Left hindlimb (tissue), 1 donor: ENCODE measurements at places on chromosomes 2 and 18.

DNA sequence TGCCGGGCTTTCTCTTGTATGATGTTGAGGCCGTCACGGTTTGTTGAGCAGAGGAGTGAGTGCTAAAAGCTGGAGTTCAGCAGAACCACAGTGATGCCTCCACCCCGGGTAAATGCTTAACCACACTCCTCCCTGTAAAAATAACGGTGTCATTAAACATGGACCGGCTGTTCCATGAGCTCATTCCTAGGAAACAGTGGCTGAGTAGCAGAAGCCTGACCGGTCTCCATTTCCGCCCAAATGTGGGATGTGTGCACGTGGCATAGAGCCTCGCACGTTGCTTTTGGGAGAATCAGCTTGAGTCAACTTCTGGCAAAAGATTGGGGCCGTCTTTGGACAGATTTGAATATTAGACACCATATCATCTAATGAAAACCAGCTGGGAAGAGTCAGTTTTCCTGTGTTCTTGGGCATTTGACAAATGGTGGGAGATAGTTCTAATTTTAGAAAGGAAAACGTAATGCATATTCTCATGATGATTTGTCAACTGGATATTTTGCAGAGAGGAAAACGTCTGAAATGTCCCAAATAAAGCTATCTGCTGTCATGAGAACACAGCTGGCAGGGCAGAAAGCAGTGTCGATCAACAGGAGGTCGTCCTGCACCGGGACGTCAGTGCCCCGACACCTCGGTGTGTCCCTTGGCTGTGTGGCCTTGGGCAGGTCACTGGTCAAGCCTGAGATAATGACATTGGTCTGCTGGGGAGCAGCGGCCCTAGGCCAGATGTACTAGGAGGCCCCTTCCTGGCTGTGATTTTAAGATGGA is 42.4 kb downstream of the LRRFIP1 start:
- peak; percentile 90 for DNase-seq

GRCh38 chr2:45652090-45653031 is 886 bp downstream of the PRKCE start:
- DNase-seq: peak; percentile 67

DNA sequence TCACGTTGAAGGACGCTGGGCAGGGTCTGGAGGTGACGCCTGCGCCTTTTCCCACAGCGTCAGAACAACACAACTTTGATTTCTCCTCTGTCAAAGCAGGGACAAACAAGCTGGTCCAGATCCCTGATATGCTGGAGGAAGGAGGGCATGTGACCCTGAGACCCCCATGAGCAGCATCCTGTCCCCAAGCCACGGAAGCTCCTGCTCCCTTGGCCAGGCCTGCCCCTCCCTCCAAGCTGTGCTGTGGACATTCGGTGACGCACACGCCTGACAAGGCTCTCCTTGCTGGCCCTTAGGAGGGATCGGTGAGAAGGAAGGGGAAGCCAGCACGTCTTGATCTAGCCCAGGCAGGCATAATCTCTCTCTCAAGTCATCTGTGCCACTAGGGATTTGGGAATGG is 11.3 kb downstream of the MLPH start:
- DNase-seq: no peak

DNA sequence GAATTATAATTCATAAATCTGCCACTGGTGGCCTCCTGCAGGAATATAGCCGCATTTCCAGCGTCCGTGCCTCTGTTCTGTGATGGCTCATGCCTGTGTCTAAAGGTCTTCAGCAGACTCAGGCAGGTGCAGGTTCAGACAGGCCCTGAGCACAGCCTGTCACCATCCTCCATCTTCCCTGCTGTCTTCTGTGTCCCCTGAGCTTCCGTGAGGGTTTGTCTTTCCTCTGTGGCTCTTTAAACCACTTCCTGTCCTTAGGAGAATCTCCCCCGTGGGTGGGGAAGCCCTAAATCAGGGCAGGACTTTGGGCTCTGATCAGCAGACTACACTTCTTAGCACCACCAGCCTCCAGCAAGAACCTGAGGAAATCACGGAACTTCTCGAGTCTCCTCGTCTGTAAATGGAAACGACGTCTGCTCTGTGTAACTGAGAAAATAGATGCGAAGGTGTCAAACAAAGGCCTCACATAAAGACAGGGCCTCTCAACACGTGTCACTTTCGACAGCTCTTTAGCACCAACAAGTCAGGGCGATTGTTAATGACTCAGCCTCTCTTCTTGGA is 24.1 kb upstream of the NFATC1 start:
- DNase-seq: no peak

- no peak for DNase-seq
These were observed 81.8 kb upstream of the AGAP1 start for GRCh38 chr2:235411905-235412485.

- no peak for DNase-seq
These were observed 18.8 kb upstream of the MREG start for GRCh38 chr2:216031960-216032689.

DNA sequence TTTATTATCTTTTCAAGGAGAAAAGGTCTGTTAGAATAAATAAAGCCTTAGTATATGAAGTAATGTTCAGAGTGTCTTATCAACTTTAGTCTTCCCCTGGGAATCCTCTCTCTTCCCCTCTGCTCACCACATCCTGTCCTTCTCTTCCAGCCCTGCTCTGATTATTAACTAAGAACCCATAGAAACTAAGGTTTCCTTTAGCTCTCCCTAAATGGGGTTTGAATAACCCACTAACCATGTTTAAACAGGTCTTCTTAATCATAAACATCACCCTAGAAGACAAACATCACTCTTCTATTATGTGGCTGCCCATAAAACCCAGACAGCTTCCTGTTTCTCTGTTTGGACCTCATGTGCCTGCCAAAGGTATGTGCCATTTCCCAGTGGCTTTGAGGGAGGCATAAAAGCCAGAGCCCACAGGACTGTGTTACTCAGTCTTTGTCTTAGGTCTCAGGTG is 50.1 kb downstream of the SLC14A1 start:
- no peak for DNase-seq

GRCh38 chr2:112483042-112483473 is 1.1 kb downstream of the TTL start:
- DNase-seq: no peak

- no peak for DNase-seq
These were observed 128.1 kb downstream of the EIPR1 start for GRCh38 chr2:3249476-3249962.

DNA sequence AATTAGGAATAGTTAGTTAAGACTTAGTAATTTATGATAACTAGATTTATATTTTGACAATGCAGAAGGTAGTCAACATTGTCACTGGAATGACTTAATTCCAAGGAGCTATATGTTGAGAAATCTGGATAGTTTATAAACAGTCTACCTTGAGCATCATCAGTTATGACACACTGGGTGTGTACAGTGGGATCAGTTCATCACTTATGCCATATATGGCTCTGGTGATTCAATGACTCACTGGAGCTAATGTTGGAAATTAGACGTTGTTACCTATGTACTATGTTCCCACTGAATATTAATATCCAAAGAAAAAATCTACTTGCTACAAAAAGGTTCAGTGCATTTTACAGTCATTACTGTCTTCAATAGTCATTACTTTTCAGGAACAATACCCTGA is 34.0 kb upstream of the ITPRID2 start:
- DNase-seq: no peak

GRCh38 chr2:241179899-241180298 is 8.6 kb upstream of the ANO7 start:
- no peak for DNase-seq

DNA sequence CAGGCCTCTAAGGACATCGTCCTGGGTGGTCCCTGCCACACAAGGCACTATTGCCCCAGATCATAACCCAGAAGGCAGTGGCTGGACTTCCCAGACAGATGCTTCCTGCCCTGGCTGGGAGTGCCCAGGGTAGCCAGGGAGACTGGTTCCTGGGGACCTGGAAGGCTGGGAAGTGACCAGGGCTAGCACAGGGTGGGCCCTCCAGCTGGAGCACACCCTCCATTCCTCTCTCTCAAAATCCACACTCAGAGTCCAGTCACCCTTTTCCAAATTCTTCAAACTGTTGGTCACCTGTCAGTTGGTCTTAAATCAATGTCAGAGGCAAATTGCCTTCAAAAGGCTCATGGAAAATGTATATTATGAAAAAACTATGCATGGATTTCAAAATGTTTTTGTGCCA is 11.6 kb upstream of the TUBB6 start:
- DNase-seq: no peak

DNA sequence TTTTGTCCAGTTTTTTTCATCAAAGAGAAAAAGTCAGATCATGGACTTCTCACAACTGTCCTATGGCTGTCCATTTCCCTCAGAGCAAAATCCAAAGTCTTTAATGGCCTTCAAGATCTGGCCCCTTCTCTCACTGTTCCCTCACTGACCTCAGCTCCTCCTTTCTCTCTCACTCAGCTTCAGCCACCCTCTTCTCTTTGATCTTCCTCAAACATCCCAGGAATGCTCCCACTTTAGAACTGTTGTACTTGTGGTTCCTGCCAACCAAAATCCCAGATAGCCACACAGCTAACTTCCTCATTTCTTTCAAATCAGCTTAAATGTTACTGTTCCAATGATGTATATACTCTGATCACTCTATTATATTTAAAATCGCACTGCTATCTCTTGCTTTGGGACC is 82.9 kb downstream of the NUP35 start:
- DNase-seq: no peak

DNA sequence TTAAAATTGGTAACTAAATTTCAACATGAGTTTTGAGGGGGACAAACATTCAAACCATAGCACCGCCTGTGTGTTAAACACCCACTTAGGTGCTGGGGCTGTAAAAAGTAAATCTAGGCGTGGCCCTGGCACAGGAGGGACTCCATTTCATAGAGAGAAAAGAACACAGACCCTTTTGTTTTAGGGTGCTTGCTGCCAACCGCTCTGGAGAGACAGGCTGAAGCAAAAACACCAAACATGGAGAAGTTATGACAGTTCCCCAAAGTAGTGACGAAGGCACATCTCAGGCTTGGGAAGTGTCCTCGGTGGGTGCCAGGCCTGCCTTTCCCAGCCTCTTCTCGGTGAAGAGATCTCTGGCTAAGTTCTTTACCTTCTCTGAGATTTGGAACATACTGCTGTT is 5.1 kb downstream of the ACTG2 start:
- DNase-seq: no peak

- no peak for DNase-seq
These were observed 134.1 kb downstream of the FMNL2 start for GRCh38 chr2:152468899-152469692.

DNA sequence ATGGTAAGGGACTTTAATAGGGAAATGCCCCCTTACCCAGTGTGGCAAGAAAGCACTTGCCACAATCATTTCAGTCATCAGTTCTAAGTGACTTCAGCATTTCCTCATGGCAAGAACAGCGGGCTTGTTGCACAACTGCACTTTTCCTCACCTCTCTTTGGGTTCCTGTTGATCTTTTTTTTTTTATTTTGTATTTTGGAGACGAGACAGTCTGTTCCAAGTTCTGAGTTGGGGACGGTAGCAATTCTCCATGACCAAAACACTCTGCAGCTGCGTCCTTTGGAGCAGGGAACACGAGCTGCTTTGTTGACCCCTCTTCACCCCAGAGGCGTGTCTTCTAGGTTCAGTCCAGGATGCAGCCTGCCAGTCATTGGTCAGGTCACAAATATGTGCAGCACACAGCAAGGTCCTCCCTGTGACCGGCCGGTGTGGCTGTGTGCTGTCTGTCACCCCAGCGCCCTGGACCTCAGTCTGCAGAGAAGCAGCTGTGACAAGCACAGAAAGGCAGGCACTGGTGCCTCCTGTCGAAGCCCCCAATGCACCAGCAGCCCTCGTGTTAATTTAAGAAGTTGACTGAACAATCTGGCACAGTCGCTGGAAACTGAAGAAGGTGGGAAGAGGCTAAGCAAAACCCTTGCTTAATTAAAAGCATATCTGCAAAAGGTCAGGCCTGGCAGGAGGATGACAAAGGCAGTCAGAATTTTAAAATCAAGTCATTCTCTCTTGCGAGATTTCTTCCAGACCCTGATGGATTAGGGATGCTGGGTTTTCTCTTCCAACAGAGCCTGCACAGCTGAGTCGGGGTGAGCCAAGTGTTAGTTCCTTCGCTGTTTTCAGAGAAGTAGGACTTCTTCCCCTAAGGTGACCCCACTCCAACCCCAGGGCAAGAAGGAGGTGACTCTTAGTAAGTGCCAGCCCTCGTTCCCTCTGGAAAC is 96.7 kb upstream of the COPS8 start:
- DNase-seq: peak; percentile 65

DNA sequence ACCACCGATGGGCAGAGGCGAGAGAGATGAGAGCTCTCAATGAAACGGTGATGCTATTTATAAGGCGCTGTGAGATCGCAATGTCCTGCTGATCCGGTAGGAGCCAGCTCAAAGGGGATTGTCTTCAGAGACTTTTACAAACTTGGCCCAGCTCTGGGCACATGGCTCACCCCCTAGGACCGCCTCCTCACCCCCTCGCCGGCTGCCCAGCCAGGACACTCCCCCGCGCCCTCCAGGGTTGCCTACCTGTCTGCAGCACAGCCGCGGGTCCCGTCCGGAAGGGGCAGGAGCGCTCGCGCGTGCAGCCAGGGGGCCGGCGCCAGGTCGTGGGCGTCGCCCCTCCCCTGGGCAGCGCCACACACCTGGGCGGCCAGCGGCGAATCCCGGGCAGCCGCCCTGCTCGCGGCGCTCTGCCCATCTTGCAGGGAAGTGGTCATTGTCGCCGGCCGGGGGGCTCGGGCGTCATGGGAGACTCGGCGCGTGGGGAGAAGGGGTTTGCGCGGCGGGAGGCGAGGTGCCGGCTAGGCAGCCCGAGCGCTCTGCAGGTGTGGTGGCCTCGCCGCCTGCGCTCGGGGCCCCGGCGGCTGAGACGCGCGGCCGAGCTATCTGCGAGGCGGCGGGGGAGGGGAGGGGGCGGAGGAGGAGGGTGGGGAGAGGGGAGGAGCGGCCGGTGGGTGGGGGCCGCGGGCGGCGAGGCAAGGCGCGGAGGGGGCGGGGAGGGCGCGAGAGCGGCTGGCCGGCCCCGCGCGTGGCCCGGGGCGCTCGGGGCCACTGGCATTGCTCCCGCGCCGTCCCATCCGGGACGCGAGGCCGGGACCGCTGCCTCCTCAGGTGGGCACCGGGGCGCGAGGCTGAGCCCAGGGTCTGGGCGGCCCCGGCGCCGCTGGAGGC is at the start of gene GRB14:
Gene GRB14, minus strand, starts transcription at position 610 of the 891 bp plus-strand sequence. Its CDS starts 173 bp downstream, at position 437.
- peak; percentile 39 for DNase-seq

DNA sequence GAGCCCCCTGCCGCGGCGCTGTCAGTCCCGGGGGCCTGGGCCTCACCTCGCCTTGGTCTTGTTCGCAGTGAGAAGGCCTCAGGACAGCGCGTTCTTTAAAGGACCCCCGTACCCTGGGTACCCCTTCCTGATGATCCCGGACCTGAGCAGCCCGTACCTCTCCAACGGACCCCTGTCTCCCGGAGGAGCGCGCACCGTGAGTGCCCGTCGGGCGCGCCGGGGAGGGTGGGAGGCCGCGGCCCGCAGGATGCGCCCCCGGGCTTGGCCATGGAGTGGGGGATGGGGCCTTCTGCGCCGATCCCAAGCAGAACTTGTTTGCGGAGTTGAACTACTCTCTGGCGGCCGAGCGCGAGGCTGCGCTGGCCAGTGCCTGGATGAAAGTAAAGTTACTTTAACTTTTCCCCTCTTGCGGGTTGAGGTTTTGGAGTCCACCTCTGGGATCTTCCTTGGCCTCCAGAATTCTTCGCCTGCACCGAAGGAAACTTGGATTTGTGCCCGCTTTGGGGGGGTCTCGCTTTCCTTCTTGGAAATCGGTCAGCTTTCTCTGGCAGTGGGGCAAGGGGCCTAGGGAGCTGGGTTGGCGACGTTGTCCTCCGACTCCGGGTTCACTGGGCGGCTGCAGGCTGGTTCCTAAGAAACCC is 1.2 kb downstream of the TCF7L1 start:
- peak; percentile 81 for DNase-seq
